SK-N-MC (cell line): ENCODE measurements at places on chromosomes 6 and 20.
A peak's percentile ranks its signal among the peaks of the same experiment; 100 is the strongest.

DNA sequence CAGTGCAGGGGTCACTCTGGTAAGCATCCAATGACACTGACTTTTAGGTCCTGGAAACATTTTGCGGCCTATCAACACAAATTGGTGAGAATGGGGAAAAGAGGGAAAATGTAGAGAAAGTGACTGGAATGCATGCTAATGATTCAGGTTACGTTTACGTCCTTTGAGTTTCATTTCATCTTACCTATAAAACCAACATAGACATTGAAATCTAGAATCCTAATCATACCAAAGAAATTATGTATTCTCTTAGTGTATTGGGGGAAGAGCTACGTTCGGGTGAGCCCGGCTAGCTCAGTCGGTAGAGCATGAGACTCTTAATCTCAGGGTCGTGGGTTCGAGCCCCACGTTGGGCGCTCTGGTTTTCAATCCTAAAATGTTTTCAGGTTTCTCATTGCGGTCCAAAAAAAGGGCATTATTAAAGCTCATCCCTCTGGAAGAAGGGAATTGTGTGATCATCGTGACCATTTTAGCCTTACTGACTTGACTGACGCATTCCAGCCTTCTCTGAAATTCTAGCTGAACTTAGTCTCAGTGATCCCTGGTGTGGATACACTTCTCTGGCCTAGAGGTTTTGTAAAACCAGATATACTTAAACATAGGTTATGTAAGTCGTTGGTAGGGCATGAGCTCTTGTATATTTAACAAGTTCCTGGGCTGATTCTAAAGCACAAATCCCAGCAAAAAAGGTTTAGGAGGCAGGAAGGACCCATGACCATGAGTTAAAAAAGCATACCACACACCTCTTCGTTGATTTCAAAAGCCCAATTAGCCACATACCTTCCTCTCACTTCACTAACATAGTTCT, 18.3 kb downstream of the HMGN4 start:
- DNase-seq: peak; percentile 79

- no peak for DNase-seq
Measured at GRCh38 chr6:32562940-32563339, 26.7 kb downstream of the HLA-DRB1 start.

GRCh38 chr6:143700684-143701348, 23.1 kb downstream of the PHACTR2 start:
- no peak for DNase-seq

DNA sequence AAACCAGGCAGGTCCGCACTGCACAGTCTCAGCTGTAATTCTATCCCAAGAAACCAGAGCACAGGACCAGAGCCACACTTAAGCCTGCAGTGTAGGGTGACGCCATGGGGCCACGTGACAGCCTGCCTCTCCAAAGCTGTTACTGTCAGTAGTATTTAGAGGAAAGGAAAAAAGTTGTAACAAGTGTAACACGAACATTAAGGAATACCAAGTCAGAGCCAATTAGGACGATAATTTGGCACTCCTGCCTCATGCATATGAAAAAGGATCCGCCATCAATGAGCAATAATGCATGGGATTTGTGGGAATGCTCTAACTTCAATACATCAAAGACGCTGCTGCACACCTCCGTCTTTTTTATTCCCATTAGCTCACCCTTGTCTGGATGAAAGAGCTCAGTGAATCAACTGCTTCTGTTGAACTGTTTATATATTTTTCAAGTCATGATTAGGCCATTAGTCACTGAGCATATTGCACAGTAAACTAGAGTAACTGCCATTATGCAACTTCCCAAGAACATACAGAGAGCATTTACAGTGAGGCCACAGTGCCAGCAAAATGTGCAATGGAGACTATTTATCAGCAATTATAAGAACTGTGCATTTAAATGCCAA, 79.9 kb downstream of the ATXN1 start:
- DNase-seq: no peak

DNA sequence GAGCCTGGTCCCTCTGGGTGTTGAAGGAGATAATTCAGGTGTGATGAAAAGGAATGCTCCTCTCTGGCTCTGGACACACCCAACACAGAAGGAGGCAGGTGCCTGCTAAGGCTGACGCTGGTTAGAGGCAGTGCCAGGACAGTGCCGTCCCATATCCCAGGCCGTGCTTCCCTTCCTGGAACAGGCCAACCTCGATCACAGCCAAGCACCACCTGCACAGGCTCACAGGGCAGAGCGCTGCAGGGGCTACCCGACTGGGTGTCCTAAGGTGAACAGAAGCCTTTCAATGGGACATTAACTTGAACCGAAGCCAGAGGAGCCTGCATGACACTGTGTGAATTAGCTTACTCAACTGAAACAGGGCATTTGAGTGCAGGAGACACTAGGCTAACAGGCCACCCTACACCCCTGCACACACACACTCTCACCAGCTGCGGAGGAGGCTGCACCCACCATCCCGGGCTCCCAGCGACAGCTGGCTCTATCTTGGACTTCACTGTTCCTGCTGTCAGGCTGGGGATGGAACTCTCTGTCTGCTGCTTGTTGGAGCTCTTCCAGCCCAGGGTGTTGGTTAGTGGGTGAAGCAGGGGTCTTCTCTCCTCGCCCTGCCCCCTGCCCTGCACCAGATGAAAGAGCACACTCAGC, 347.2 kb downstream of the TAF4 start:
- no peak for DNase-seq

DNA sequence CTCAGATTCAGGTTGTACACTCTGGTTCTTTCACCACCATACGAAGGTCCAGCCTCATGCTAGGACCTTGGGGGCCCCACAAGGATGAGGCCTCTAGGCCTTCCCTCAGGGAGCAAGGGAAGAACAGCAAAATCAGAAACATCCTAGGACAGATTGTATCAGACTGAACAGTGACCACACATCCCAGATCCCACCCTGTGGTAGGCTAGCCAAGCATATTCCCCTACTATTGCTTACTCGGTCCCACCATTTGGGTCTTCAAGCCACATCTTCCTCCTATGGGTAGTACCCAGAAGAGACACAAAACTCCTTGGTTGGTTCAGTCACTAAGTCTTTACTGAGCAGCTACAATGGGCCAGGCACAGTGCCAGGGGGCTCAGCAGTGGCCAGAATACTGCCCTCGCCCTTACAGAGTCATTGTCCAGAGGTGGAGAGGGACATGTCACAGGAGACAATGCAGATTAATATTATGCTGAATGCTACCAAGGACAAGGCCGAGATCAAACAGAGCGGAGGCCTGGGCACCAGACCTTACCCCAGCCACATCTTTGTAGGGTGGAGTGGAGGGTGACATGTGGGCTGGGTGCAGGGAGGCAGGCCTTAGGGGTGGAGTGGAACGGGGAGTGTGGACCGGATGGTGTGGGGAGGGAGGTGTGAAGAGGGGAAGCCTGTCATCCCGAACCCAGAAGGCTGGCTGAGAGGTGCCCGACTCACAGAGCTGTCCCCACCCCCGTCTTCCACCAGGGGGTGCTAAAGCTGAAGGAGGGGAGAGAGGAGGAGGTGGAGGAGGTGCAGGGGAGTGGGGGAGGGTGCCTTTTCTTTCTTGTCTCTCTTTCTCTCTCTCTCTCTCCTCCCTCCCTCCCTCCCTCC, 6.8 kb upstream of the MAPK13 start:
- no peak for DNase-seq

DNA sequence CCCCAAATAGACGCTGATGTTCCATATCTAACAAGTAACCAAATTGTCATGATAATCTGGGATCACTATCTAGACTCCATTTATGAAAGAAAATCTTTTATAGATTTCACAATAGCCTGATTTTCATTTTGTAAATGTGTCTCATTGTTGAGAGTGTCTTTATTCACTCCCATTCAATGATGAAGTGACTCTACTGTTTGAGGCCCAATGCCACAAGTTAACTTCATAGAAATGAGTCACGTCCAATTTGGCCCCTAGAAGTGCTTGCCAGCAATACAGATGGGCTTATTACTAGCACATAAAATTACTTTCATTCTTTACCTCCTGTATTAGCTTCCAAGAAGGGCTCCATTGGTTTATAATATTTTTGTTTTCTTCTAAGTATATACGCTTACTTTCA, 6.3 kb downstream of the IPCEF1 start:
- DNase-seq: no peak

- no peak for DNase-seq
Measured at GRCh38 chr6:7268816-7269555, 44.0 kb downstream of the SSR1 start.

DNA sequence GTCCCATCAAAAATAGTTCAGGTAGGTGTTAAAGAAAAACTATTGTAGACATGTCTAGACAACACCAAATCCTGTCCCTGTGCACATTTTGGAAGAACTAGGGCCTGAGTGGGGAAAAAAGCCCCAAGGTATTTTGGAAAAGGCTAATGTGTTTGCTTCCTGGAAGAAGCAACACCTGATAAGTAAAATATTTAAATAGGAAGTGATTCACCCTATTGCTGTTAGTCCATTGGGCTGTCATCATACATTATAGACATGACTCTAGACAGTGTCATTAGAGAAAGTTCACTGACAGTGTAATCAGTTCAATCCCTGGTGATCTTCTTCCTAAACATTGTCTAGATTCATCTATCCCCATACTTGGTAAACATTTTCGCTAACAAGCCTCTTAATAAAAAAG, 465.3 kb downstream of the CBLN4 start:
- no peak for DNase-seq

DNA sequence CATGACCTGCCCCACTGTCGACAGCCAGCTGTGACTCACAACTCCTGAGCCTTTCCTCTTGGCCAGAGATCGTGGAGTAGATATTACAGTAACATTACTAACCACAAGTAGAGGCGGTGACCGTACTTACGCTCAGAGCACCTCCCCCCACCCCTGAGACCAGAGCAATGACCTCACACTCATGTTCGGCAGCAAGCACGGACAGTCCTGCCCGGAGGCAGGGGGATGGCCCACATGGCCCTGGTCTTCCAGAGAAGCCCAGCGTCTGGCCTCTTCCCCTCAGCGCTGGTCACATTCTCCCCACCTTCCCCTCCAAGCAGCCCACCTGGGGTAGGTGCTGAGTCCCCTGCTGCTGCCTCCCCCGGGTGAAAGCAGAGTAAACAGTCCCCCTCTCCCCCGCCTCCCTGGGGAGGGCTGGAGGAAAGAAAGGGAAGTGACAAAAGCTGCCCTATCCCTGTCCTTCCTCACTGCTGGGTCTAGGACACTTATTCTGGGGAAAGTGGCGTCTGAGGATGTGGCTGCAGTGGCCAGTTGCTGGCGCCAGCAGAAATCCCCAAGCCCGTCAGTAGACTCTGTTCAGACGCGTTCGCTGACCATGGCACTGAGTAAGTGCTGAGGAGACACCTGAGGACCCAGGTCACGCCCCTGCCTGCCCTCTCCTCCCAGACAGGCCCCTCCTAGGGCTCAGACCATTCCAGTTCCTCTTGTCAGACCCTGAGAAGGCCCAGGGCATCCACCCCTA, 68.5 kb downstream of the MRPL14 start:
- no peak for DNase-seq

DNA sequence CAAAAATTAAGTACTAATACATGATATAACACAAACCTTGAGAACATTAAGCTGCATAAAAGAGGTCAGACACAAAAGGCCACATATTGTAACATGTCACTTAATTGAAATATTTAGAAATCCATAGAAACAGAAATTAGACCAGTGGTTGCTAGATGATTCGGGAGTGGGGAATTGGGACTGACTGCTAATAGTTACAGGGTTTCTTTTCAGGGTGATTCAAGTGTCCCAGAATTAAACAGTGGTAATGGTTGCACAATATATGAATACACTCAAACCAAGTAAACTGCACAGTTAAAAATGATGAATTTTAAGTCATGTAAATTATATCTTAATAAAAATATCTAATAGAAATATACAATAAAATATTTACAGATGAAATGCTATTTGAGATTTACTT, 174.5 kb downstream of the WDR27 start:
- no peak for DNase-seq

DNA sequence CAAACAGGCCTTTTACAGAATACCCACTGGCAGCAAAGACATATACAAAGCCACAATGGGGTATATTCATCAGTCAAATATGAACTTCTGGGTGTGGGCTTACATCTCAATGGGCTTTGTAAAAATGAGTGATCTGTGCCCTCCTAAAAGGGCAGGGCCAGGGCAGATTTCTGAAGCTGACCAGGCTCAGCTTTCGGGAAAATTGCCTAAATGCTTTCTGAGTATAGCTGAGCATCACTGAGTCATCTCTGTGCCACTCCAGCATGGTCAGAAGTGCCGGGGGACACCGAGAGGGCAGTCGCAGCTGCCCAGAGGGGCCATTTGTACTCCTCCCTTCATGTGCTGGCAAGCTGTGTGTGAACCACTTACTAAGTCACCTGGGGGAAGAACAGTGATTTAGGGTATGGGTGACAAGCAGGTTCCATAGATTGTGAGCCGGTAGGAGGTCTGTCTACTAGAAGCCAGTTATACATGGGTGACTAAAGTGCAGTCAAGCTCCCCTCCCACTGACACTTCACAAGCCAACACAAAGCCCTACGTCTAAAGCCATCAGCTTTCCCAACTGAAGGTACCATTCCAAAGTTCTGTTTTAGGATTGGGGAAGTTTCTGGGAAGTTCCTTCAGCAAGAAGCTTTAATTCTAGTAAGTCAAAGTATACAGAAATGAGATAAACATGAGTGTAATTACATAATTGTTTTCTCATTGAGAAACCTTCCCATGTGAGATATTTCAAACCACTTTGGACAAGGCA, 147.6 kb upstream of the TAB2 start:
- no peak for DNase-seq

DNA sequence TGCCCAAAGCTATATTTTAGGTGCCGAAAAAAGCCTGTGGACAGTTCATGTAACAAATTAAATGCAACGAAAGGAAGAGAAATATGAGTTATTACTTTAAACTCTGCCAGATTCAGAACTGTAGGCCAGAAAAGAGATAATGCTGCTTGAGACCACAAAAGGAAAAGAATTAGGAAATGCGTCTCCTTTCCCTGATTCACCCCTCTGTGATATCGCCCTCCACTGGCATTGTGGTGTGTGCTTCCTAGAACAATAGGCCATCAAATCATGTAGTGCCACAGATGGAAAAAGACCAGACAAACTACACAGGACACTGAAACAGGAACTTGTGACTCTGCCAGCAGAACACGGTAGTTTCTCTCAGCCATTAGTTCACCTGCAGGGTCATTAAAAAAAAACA, 14.7 kb upstream of the LAMA4 start:
- no peak for DNase-seq

DNA sequence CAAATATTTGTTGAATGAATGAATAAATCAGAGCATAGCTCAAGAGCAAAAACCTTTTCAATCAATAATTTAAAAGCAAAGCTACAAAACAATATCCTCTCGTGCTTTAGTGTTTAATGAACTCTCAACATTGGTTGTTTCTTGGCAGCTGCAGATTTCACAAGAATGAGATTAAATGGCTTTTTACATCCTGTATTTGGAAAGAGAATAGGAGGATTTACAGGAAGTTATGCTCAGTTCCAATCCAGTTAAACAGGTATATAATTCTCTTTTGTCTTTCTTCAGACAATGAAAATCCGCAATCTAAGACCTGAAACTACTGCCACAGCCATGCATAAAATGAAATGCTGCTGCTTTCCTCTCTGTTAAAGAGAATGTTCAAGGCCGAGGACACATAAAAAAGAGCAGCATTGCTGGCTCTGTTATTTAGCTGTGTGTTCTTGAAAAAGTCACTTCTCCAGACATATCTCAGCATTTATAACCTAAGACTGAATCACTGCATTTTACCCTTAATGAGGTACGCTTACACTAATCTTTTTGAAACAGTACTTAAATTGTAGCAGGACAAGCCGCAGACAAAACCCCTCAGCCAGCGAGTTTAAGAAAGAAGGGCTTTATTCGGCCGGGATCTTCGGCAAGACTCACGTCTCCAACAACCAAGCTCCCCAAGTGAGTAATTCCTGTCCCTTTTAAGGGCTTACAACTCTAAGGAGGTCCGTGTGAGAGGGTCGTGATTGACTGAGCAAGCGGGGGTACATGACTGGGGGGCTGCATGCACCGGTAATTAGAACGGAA, 3.6 kb downstream of the C6orf52 start:
- DNase-seq: no peak

GRCh38 chr6:16399158-16399557, 160.8 kb downstream of the GMPR start:
- no peak for DNase-seq
